ENCODE measurements at places on chromosomes 2 and 18.

- no peak for DNase-seq
Measured at GRCh38 chr18:54904581-54904980, 54.7 kb downstream of the CCDC68 start.

GRCh38 chr2:229081411-229081810 is 189.7 kb downstream of the PID1 start:
- DNase-seq: no peak

DNA sequence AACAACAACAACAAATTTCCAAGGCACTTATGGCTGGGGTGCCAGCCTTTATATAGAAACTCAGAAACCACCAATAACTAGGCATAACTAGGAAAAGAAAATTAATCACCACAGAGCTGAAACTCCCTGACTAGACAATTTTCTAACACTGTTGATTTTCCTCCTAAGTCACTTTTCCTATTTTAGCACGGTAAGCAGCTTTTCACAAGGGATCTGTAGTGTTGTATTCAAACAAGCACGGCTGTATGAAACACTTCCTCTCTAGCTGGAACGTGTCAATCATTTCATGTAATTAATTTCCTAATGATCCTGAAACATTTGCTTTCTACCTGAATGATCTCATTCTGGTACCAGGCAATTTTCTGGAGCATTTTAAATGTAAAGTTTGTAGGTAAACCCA is 645.0 kb downstream of the IRS1 start:
- DNase-seq: no peak

GRCh38 chr2:169895294-169895985 is 68.2 kb downstream of the UBR3 start:
- no peak for DNase-seq

DNA sequence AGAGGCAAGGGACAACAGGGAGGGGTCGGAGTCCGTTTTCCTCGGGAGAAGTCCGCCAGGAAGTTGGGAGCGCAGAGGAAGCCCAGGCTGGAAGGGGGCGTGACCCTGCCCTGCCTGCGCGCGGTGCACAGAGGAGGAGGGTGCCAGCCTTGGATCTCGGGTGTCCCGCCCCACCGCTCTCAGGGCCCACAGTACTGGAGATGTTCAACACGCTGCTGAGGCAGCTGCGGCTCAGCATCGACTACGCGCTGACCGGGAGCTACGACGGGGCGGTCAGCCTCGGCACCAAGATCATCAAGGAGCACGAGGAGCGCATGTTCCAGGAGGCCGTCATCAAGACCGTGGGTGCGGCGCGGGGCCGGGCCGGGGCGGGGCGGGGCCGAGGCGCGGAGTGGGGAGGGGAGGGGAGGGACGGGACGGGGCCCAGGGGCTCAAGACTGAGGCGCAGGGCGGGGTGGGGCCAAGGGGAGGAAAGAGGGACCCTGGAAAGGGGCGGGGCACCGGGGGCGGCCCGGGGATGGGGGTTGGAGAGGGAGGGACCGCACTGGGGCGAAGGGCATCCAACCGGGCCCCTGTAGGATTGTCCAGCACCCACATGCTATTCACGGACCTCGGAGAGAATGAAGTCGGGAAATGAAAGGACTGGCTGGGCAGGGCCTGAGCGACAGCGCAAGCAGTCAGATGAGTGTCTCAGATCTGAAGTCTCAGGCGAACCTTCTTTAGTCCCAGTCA is 36.6 kb downstream of the POMC start:
- peak; percentile 26 for DNase-seq

DNA sequence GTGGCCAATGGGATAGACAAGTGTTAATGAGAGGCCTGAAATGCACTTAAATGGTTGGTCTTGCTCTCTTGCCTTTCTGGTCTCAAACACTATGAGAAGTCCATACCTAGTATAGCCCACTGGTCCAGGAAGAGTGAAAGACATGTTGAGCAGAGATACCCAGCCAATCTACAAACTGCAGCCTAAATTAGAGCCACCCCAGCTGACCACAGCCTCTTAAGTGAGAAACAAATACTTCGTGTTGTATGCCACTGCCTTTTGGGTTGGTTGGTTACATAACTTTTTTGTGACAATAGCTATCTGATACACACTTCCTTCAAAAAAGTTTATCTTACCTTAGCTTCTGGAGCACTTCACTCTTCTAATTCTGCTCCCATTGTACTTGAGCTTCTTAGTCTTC is 8.8 kb upstream of the EXOC6B start:
- DNase-seq: no peak

DNA sequence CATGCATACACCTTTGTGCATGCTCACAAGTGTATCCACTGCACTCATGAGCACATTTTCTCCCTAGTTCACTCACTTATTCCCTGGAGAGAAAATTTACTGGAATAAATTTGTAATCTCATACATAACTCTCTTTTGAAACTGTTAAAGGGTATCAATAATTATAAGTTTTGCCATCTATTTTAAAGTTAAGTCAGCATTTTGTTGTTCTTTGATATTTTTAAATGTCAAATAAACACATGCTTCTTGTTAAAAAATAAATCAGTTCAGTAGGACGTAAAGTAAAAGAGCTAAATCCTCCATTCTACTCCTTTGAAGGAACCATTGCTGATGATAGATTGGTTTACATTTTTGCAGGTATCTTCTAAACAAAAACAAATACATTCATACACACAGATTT is 522.1 kb downstream of the NR4A2 start:
- DNase-seq: no peak

Measured in stimulated activated naive CD8-positive, alpha-beta T cell treated with anti-CD3 and anti-CD28 coated beads, Interleukin-15, Interleukin-2, amounts not matched to agents 100 U/mL and 50 U/mL, for 24 hours (primary cell).